ENCODE measurements at places on chromosomes 3 and 15.

- no peak for DNase-seq
Observed at GRCh38 chr3:138452436-138452835, 18.0 kb downstream of the ESYT3 start.

- no peak for DNase-seq
Observed at GRCh38 chr3:175381685-175382084, 522.6 kb downstream of the NAALADL2 start.

- peak; percentile 14 for DNase-seq
Observed at GRCh38 chr3:186209810-186210752, 101.2 kb upstream of the ETV5 start.

DNA sequence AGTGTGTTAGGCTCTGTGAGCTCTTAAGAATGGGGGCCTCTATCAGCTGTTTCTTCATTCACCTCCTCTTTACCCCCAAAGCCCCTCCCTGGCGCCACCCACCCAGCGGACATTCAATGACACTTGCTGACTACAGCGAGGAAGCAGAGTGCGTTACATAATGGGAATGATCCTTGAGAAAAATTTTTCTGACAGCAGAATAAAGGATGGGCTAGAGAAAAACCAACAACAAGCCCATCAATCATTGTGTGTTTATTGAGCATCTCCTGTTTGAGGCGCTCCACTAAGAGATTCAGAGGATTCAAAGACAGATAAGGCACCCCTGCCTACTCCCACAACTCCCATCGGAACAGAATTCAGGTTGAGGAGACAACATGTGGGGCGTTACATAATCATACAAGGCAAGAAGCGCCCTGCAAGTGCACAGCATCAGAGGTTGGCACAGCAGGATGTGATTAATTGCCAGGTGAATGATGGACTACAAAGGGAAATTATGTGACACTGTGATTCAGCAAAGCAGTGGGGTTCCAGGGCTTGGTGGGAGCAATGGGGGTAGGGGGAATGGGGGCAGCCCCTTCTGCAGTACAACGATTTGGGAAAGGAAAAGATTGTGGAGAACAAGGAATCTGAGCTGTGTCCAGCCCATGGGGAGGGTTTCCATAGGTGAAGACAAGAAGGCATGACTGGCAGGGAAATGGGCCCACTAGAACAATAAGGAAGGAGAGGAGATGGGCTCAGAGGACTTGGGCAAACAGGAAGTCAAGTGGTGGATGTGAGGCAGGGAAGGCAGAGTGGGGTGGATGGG lies 141.3 kb upstream of the ATP2B2 start:
- no peak for DNase-seq

DNA sequence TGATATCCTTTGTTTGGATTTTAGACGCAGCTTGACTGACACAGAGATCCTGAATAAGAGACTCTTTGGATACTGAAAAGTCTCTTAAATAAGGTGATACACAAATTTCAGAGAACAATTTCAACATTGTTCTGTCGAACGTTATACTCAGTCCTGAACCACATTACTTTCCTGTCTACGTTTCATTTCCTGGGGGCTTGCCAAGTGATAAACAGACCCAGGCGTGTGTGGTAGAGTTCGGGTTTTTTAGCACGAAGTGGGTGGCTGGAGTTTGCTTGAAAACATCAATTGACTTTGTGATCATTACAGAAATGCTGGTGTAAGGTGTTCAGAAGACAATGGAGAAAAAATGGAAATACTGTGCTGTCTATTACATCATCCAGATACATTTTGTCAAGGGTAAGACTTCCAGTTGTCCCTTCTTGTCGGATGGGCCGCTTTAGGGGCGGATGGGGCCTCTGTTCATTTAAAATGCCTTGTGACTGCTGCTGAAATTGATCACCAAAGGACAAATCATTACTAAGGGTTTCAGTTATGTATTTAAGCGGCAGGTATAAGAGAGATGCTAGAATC lies at the start of gene CD96:
CD96 (plus strand) TSS at position 287 of the 573 bp plus-strand sequence; CDS start at position 339, 52 bp downstream.
- DNase-seq: peak; percentile 93

DNA sequence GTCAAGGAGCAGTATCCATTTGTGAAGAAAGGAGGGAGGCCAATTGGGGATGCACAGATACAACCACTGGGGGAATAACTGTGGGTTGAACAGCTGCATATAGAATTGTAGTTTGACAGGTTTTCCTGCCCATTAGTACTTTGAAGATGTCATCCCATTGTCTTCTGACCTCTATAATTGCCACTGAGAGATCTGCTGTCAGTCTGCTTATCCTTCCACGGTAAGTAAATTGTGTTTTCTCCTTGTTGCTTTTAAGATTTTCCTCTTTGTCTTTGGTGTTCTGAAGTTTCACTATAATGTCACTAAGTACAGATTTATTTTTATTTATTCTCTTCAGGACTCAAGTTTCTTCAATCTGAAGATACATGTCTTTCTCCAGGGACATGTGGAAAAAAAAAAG lies 56.6 kb downstream of the MOBP start:
- no peak for DNase-seq

DNA sequence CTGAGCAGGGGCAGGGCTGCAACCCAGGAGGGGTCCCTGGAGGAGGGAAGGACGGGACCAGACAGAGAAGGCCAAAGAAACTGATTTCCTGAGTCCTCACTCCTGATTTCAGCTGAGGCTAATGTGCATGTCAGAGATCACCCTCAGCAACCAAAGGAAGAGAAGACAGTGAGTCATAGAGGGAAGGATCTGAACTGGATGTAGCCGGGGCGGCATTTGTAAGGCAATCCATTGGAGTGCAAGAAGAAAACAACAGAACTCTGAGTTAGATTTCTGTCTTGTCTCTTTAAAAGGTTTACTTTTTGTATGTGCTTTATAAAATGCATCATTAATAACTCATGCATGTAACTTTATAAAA lies 105.3 kb upstream of the AGBL1 start:
- no peak for DNase-seq

DNA sequence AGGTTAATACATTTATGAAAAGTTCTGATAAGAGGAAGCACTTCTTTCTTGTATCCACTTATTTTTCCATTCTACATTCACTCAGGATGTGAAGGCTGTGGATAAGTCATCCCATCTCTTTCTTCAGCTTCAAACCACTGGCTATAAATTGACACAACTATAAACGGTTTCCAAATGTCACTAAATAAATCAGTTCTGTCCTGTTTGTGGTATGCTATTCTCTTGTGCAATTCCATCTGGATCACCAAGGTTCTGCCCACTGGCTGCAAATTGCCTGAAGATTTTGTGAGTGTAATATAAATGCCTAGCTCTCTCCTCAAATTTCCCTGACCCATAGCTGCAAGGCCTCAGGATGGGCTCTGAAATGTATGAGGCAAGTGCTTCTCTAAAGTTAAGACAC lies 7.1 kb upstream of the LMOD3 start:
- DNase-seq: no peak

- no peak for DNase-seq
Observed at GRCh38 chr3:23884481-23884880, 32.3 kb downstream of the NKIRAS1 start.

DNA sequence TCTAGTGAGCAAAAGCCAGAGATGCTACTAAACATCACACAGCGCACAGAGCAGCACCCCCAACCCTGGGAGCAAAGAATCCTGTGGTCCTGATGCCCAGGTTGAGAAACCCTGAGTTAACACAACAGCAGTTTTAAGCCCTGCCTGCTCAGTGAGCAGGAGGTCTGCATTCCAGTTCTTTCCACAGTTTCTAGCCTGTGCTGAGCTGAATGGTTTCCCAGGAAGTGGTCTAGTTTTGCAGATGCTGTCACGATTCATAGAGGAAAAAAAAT lies 171.1 kb upstream of the PROK2 start:
- no peak for DNase-seq

- DNase-seq: no peak
Observed at GRCh38 chr3:58258392-58259055, 20.9 kb downstream of the ABHD6 start.

- DNase-seq: no peak
Observed at GRCh38 chr3:97389936-97390335, 374.6 kb upstream of the ARL6 start.

- no peak for DNase-seq
Observed at GRCh38 chr3:185732782-185733181, 92.1 kb downstream of the IGF2BP2 start.

DNA sequence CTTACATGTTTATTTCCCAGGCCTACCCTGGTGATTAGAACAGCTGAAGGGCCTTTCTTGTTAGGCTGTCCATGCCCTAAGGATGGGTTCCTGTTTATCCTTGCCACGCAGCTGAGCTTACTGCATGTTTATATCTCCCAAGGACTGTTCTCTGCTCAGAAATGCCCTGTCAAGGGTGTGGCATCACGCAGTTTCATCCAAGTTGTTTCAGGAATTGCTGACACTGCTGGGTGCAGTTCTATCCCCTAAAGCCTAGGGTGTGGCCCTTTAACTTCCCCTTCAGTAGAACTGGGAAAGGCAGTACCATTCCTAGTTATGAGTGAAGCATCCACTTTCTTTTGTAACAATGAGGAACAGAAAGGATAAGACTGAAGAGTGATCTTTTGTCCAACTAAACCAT lies 5.0 kb downstream of the ELL3 start:
- DNase-seq: no peak

- no peak for DNase-seq
Observed at GRCh38 chr3:58829321-58830000, 162.9 kb upstream of the FAM3D start.

DNA sequence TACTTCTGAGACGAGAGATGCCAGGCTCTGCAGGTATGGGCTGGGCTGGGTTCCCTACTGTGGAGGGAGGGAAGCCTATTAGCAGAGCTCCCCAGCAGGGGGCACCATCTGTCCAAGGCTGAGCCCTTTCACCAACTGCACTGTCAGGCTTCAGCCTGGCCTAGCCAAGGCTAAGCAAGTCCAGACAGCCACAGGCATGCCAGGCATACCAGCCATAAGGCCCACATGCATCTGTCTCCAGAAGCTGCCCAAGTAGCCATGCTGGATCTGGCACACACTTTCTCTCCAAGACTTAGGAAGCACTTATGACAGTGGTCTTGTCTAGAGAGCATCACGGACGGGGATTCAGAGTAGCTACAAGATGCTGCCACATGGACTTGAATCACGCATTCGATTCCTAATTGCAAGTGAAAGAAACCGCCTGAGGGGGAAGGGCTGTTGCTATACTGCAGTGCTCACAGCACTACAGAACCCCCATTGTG lies 28.3 kb downstream of the RUVBL1 start:
- DNase-seq: peak; percentile 80

DNA sequence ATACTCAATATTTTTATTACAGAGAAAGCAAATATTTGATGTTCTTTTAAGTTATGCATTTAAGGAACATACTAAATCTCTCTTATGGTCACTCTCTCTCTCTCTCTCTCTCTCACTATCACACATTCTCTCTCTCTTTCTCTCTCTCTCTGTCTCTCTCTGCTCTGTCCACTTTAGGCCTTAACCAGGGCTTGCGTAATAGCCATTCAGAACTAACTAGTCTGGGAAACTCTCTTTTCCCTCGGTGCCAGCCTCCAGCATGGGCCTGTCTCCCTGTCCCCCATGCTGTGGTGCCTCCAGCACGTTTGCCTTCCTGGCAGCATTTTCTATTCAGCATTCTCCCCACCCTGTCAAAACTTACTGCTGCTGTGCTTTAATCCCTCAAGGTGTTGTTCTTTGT lies 389.7 kb downstream of the ROBO1 start:
- no peak for DNase-seq

GRCh38 chr15:85035980-85036379 lies 54.3 kb downstream of the PDE8A start:
- DNase-seq: no peak

GRCh38 chr3:189776149-189776824 lies 145.1 kb downstream of the TP63 start:
- no peak for DNase-seq

DNA sequence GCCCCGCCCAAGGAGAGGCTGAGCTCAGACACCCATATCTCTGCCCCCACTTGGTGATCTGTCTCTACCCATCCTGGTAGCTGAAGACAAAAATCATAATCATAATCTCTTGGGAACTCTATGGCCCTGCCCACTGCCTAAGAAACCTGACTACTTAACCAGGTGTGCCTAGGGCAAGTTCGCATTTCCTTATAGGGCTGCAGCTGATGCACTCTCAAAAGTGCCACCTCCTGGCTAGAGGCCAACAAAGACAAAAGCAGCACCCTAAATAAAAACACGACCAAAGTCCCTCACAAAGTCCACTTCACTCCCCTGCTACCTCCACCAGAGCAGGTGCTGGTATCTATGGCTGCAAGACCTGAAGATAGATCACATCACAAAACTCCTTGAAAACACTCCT lies 250.4 kb upstream of the SLITRK3 start:
- no peak for DNase-seq

Measured in activated CD4-positive, alpha-beta T cell treated with anti-CD3 and anti-CD28 coated beads, Interleukin-10, Interleukin-2, amounts not matched to agents 100 ng/mL and 50 ng/mL, durations not matched to agents 16 hours and 8 hours (primary cell).